ENCODE measurements at places on chromosomes 5 and 9. TPM values are rescaled to one million over a fixed set of nuclear protein-coding genes. Genes with fewer than 3 reads are reported as not detected.

DNA sequence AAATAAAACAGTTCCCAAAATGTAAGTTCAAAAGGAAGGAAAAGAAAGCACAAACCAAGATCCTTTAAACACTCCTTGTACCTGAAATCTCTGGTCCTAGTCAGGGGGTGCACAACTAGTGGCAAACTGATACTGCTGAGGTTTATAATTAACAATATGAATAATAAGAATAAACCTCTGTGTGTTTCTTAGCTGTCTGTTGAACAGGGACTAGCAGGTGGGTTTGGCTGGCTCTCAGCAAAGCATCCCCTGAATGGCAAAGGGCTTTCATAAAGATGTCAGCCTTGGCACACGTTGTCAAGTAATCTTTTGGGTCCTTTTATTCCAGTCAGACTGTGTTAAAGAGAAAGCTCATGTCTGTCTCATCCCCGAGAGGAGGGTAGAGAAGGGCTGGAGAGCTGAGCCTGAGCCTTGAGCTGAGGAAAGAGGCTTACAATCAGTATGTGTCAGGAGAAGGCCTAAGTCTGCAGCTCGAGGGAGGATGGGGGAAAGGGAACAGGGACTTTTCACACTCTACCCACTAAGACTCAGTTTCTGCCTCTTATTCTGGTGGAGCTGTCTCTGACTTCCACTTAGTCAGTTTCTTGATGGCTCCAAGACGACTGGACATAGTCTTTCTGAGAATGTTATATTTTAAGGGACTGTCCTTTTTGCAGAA, 123.0 kb downstream of the GALNT10 start:
- DNase-seq: no peak

GRCh38 chr5:138884554-138884953, 9.4 kb upstream of the LRRTM2 start:
- no peak for DNase-seq

DNA sequence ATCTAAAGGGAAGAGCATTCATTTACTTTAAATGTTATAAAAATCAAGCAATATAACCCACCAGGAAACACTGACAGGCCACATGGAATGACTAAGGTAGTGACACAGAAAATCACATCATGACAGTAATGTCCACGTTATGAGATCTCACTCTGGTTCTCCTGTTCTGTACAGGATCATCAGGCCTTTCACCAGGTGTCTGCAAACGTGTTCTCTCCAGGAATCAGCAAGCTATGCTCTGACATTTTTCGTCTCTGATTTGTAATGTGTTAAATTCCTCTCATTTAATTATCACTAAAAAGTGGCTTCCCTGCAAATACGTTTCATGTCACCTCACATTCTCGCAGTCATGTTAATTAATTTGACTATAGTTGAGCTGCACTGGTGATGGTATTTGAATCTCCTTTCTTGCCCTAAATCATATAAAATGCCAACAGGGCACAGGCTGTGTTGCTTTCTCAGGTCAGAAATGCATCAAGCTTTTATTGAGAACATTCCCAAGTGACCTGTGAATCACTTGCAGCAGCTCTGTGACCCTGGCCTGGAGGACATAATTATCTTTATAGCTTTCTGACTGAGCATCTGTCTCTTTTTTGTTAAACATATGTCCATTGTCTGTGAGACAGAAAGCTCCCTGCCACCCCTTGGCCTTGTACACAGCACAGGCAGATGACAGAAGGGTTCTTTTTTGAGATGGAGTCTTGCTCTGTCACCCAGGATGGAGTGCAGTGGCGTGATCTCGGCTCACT, 196.2 kb downstream of the DIRAS2 start:
- no peak for DNase-seq

DNA sequence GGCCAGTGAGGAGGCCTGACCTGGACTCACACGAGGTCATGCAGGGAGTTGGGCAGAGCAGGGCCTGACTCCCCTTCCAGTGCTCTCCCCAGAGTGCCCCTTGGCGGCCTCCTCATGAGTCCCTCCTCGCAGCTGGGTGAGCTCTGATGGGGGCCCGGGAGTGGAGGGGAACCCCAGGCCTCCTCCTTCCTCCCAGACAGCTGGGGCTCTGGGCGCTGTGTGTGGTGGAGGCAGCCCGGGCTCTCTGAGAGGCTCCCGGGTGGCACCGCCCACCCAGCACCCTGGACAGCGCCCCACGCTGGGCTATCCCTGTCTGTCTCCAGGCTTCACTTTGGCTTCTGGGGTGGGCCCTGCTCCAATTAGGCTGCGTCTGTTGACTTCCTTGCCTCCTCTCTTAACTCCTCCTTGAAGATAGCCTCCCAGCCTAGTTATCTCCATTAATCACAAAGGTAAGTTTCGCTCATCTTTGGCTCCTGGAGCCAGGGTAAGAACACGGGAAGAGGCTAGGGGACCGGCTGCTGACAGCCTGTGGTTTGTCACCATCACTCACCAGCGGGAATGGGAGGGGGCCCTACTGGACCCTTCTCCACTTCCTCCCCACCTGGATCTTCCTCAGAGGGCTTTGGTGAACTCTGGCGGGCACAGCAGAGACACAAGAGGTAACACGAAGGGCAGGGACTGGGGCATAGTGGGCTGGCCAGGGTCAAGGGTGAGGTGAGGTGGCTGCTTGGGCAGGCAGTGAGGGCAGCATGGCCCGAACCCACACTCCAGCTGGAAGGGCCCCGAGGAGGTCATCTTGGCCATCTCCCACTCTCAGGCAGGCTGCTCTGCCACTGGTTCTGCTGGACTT, 13.1 kb downstream of the PSD2 start:
- no peak for DNase-seq

GRCh38 chr5:180070756-180071530, 616 bp downstream of the RNF130 start:
- DNase-seq: no peak

DNA sequence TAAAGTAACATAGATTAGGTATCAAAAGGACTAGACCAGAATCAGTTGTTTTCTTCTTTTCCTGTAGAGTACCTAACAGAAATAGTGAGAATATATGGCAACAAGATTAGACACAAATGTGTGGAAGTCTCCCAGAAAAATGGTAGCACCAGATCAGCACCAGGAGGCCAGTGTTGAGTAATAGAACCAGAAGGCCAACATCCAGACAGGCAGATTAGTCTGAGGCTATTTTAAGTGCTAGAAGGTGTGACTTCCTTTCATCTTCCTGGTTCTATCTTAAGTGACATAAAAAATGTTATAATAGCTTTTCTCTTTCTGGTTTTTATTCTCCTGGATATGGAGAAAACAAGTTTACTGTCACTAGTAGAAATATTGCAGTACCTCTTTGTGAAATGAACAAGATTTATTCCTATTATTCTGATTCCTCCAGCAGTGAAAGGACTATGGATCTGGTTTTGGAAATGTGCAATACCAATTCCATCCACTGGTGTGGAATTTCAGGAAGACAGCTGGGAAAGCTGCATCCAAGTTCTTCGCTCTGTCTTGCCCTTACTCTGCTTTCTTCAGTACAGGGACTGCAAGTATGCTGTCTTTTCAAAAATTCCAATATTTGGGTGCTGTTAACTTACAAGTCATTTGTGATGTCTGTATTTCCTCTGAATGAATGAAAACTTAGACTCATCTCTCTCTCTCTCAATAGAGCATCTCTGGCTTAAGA, 39.1 kb downstream of the SHLD3 start:
- DNase-seq: no peak

DNA sequence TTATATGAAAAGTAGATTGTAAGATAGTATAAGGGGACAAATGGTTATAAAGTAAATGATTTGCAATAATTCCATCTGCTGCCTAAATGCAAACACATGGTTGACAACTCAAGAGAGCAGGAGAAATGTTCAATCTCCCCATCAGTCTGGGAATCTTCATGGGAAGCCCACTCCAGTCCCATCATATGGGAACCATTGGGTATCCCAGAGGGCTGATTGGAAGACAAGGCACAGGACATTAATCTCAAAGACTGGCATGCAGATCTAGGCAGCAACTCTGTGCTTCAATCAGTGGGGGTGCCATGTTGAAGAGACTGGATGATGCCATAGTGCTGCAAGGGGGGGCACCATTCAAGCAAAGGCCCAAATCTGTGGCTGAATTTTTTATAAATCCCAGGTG, 193.1 kb upstream of the PDE4D start:
- DNase-seq: no peak

- no peak for DNase-seq
These were observed 62.1 kb upstream of the SPDL1 start for GRCh38 chr5:169521366-169521983.

- DNase-seq: no peak
These were observed 20.4 kb downstream of the PDE8B start for GRCh38 chr5:77230727-77231470.

GRCh38 chr5:152900332-152900731, 495.3 kb upstream of the NMUR2 start:
- DNase-seq: no peak

GRCh38 chr5:36691696-36692371, 85.4 kb downstream of the SLC1A3 start:
- DNase-seq: no peak

INSL4 gene
- not detected for polyA plus RNA-seq

FAM153A gene
- polyA plus RNA-seq: 1.3 TPM

SLC23A1 gene
- 7.7 TPM for polyA plus RNA-seq

PAXX gene
- 27.6 TPM for polyA plus RNA-seq

ZNF608 gene
- polyA plus RNA-seq: 71.0 TPM

GLRA1 gene
- polyA plus RNA-seq: not detected

BHMT2 gene
- polyA plus RNA-seq: 20.0 TPM
